Nephron progenitor cell (in vitro differentiated cells): ENCODE measurements at places on chromosomes 3 and 15.

- DNase-seq, result peak; percentile 56
These were observed 4.0 kb downstream of the FBXL22 start for GRCh38 chr15:63601026-63601703.

GRCh38 chr3:87491843-87492242 lies 215.5 kb upstream of the POU1F1 start:
- no peak for DNase-seq

DNA sequence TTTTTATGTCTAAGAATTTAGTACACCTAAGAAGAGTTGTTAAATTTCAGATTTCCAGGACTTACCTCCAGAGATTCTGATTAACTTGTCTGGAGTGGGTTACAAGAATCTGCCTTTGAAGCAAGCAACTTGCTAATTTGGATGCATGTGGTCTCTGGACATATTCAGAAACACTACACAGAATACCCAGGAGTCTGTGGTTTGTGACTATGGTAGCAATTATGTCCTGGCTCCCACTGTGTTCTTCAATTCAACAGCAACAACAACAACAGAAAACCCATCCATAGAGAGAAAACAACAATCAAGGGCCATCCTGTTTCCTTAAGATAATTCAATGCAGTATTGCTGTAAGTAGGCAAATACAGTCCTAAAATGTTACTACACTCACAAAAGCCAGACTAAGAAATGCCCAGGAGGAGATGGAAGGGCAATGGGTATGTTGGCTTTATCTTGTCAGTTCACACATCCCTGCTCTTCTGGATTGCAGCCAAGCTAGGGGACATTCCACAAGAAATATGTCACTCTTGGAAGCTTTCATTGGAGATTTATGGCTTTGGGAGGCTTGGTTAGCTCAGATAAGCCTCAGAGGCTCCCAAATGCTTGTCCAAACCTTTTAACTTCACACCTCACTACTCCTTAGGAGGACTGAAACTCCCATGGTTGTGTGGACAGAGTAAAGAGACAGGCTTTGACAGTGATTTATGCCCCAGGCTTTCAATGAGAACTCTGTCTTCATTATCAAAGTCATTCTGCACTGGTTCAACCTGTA lies 99.4 kb upstream of the MRPL3 start:
- peak; percentile 12 for DNase-seq

GRCh38 chr3:5787861-5788488 lies 600.5 kb downstream of the EDEM1 start:
- DNase-seq, result peak; percentile 29

DNA sequence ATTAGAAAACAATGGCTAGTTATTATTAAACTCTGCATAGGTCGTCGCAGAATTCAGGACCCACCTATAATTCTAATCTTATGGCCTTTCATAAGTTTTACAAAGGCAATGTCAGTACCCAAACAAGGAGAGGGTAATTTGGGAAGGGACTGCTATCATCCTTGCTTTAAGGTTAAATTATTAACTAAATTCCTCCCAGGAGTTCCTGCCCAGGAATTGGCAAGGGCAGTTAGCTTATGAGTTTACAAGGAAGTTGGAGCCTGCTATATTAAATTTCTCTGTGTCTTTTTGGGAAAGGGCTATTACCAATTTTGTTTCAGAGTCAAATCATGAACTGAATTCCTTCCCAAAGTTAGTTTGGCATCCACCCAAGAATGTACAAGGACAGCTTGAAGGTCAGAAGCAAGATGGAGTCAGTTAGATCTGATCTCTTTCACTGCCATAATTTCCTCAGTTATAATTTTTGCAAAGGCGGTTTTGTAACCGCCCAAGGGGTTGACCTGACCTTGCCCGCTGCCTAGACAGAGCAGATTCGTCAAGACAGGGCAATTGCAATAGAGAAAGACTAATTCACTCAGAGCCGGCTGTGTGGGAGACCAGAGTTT lies 45.3 kb upstream of the LHFPL4 start:
- no peak for DNase-seq
